Epithelial cell of prostate (primary cell): ENCODE measurements at places on chromosomes 3 and 15.

- DNase-seq, result no peak
Measured at GRCh38 chr15:56754772-56755370, 21.6 kb upstream of the ZNF280D start.

DNA sequence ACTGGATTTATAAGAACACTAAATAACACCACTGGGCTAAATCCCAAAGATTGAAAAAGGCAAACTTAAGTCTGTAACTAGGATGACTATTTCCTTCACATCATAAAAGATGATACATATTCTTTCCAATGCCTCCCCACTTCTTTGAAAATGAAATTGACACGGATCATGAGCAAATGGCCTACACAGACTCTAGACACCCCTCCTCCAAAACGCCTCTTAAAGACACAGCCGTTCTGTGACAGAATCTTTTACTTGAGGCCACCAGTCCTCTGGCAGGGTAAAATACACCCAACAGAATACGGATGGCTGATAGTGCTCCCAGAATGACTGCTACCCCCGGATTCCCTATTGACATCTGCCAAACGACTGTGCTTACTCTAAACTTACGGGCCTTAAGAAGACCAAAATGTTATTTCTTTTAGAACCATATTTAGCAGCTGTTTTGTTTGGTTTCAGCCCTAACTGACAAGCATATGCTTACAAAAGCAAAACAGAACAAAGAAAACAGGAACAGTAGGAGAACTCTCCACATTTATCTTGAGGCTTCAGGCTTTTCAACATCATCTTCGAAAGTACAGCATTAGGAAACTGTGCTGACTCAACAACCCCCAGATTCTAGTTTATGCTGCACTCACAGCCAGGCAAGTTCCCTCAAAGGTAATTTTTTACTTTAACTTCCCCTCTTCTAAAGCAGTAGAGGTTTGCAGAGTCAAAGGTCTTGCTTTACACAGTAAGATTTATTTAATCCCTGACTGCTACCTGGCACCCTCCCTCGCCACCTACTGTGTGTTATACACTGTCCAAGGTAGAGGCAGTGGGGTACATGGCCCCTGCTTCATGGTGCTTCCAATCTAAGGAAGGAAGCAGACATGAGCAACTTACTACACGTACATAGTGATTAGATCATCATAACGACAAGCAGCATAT is 84.3 kb downstream of the TNIK start:
- DNase-seq, result no peak

DNA sequence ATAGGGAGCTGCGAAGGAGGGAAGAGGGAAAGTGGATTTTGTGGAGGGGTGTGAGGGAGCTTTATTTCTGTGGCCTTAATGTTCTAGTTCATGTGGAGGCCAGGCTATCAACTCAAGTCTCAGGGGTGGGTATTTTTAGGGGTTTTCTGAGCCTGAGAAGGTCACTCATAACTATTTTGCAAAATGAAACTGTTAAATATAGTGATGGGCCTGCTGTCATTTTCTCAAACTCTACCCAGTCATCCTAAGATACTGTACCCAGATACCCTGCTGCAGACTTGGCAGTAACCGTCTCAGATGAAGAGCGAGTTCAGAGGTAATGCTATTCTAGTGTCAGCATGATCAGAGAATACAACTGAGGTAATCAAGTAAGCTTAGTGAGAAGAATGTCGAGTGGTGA is 545.0 kb upstream of the TBL1XR1 start:
- no peak for DNase-seq

GRCh38 chr15:82909080-82909815 is 43.3 kb downstream of the HOMER2 start:
- no peak for DNase-seq

DNA sequence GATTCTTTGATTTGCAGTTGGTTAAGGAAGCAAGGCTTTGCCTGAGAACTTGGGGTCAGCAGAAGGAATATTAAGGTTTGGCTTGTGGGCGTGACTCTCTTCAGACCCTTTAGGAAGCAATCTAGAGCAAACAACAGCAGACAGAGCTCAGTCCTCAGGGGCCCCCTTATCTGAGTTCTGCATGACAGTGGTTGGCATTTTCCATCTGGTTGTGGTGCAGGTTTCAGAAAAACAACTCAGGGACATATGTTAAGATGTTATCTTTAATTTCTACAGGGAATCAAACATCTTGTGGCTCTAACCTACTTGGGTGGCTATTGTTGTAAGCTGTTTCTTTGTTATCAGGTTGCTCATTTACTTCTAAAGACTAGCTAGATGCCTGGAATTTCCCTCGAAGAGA is 141.4 kb downstream of the VPS8 start:
- no peak for DNase-seq

DNA sequence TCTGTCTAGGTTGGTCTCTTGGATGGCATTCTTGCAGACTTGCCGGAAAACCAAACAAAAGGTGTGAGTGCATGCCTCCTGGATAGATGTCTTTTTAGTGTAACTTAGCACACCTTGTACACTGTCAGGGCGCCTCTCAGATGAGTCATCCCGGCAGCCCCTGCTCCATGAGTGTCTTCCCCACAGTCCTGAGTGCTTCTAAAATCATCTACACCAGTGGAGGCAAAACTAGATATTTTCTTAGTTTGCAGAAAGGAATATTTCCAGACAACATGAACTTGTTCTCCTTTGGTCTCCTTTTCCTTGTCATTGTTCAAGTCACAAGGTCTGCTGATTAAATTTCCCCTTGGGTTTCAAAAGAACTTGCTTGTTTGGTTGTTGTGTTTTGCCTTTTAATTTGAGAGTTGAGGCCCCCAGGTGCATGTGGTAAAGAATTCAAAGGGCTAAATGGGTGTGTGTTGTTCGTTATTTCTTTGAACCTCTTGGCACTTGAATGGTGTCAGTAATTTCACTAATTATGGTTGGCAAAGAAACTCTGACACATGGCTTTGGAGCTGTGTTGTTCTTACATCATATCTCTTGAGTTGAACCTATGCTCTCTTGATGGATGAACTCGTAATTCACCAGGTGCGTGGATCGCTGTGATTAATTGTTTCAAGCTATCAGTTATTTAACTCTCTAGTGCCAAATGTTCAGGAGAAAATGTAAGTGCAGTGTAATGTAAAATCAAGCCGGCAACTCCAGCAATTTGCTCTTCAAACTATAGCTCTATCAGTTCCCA is 98.2 kb downstream of the IGF1R start:
- DNase-seq, result no peak

DNA sequence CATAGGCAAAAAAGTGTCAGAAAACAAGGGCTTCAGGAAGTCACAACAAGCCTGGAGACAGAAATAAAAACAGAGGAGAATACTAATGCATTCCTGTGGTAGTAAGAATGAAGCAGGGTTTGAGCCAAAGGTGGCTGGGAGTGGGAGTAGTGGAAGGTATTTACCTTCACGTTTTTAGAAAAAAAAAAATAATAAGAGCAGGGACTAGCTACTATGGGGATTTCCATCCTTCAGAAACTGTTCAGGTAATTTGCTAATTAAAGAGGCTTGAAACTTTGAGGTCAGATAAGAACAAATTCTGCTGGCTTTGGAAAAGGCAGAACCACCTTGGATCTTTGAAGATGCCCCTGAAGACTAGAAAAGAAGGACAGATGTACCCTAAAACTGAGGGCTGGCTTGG is 18.4 kb downstream of the ILDR1 start:
- no peak for DNase-seq

DNA sequence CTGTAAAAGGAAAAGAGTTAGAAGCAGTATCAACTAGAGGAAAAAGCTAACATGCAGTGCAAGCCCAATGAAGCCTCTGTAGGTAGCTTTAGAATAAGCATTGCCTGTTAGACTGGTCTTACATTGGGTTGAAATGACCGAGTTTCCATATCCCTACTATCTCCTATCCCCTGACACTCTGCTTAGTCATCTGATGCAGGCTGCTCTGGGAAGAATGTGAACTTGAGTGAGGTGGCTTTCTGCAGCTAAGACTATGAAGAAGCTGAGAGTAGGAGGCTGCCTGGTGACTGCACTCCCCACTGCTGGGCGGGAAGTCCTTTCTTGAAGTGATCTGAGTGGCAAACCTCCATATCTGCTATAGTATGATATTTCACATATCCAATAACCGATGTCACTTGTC is 64.7 kb downstream of the OXSM start:
- DNase-seq, result peak; percentile 14

DNA sequence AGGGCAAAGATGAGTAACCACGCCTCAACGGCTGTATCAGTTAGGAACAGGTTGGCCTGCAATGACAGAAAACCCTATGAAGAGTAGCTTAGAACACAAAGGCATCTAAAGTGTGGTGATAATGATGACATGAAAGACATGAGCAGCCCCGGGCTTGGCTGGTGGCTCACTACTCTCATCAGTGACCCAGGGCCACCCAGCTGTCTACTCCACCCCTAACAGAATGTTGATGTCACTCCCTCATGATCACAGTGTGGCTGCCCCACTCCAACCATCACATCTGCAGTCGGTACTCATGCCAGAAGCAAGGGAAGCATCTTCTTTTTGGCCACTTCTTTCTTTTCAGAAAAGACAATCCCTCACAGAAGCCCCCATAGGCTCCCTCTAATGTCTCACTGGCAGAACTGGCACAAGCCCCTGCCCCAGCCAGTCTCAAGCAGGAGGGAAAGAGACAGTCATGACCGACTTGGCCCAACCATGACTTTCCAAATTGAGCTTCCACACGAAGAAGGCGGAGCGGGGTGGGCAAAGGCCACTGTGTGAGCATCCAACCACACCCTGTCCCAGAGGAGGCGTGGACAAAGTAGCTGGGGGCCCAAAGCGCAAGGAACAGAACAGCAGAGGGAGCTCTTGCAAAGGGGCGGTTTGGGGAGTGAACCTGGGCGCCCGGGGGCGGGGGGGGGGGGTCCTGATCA is 72.0 kb upstream of the IQSEC1 start:
- DNase-seq, result no peak

DNA sequence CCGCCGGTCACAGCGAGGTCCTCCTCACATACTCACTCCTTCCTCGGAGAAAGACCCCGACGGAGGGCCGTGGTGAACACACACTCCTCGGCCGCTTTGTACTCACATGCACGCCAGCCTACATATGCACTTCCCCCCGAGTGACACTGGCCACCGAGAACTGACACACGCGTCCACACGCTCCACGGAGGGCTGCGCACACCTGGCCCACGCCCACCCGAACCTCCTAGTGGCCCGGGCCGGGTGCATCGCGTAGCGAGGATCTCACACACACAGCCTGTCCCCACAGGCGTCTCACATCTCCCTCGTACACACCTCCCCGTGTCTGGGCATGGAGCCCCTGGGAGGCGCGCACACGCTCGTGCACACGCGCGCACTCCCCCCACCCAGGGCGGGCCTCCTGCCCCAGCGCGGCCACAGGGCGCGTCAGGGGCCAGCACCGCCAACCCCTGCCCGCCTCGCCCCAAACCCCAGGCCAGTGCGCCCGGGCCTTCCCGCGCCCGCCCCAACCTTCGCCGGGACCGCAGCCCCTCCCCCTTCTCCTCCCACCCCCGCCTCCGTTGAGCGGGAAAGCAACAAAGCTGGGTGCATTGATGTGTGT is 411 bp upstream of the C3orf70 start:
- no peak for DNase-seq

- no peak for DNase-seq
Measured at GRCh38 chr3:187746442-187747281, 1.4 kb upstream of the BCL6 start.

GRCh38 chr15:96395687-96396086 is 65.2 kb downstream of the NR2F2 start:
- DNase-seq, result no peak

DNA sequence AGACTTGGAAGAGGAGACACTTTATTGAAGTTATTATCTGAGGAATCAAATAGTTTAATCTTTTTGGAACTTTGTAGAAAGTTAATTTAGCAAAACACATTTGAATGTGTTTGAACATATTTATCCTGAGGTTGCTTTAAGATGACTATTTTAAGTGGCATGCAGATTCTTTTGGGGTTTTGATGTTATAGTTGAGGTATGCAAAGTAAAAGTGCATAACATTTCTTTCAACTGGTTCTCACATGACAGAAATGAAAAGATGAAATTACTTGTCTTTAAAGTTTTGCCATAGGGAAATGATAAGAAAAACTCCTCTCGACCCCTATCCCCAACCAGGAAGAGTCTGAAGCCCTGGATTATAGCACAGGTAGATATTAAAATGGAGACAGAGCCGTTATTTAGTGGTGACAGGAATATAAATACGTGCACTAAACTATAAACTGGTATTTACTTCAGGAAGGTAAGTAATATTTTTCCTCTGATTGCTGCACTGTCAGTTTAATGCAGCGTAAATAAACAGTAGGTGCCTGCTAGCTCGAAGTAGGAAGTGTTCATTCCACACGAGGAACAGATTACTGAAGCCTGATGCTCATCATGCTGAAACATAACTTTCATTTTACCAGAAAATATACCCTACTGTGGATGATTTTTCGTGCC is 15.1 kb upstream of the SATB1 start:
- DNase-seq, result no peak

- DNase-seq, result no peak
Measured at GRCh38 chr15:26590676-26591075, 182.2 kb downstream of the GABRB3 start.

- DNase-seq, result no peak
Measured at GRCh38 chr3:78644847-78645246, 1123.0 kb downstream of the ROBO1 start.

- DNase-seq, result no peak
Measured at GRCh38 chr15:80870893-80871292, 91.7 kb downstream of the CEMIP start.

GRCh38 chr15:84690342-84690741 is 25.6 kb downstream of the SEC11A start:
- no peak for DNase-seq

GRCh38 chr3:128095222-128095703 is 28.3 kb downstream of the RUVBL1 start:
- peak; percentile 78 for DNase-seq

DNA sequence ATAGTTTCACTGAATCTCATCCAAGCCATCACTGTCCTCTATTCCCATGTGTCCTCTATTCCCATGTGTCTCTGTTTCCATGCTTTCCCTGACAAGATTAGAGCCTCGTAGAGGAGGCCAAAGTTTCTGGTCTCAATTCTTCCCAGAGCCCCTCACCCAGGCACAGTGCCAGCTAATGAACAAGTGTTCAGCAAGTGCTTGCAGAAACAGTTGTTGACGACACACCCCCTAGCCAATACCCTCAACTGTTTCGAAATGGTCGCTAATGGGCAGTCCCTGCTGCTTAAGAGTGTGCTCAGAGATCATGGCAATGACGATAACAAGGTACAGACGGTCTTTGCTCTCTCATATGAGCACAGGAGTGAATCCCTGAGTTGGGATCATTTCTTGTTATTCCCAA is 73.4 kb downstream of the FAM174B start:
- DNase-seq, result no peak

DNA sequence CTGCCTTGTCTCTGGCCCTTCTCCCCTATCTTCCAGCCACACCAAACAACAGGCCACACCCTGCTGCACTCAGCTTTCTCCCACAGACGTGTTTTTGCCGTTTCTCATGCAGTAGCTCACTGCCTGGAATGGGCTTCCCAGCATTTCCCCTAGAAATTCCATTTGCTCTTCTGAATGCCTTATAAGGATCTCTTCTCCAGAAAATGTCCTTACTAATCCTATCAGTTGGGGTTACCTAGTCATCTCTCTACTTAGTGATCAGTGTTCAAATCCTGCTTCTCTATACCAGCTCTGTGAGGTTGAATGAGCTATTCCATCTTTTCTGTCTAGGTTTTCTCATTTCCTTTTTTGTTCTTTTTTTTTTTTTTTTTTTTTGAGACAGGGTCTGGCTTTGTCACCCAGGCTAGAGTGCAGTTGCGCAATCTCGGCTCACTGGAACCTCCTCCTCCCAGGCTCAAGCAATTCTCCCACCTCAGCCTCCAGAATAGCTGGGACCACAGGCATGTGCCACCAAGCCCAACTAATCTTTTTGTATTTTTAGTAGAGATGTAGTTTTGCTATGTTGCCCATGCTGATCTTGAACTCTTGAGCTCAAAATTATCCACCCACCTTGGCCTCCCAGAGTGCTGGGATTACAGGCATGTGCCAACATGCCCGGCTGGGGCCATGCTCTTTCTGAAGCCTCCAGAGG is 98.2 kb upstream of the CHD2 start:
- DNase-seq, result no peak
